A673 (cell line): ENCODE measurements at places on chromosomes 1 and 21. TPM values are rescaled to one million over a fixed set of nuclear protein-coding genes. Genes with fewer than 3 reads are reported as not detected.

TRAF5 gene
- total RNA-seq = 7.1 and 8.7 TPM in 2 replicates

TFB2M gene
- total RNA-seq = 18.0 and 21.1 TPM in 2 replicates

CD1B gene
- total RNA-seq = not detected in 2 replicates

KIF21B gene
- 0.60 and 1.5 TPM in 2 replicates for total RNA-seq

PDZK1 gene
- 0.39 and 0.52 TPM in 2 replicates for total RNA-seq

LYPD8 gene
- not detected in 2 replicates for total RNA-seq

WRAP73 gene
- total RNA-seq = 41.2 and 41.8 TPM in 2 replicates

RGS4 gene
- 23.8 and 24.2 TPM in 2 replicates for total RNA-seq

SYCP1 gene
- total RNA-seq = 0.41 TPM in 1 of 2 replicates, not detected in the other

CA6 gene
- total RNA-seq = not detected in 2 replicates
